ENCODE measurements at places on chromosomes 5 and 9.

- no peak for DNase-seq
Observed at GRCh38 chr9:2299156-2299842, 284.2 kb downstream of the SMARCA2 start.

- DNase-seq: no peak
Observed at GRCh38 chr5:81787474-81788242, 36.8 kb upstream of the SSBP2 start.

DNA sequence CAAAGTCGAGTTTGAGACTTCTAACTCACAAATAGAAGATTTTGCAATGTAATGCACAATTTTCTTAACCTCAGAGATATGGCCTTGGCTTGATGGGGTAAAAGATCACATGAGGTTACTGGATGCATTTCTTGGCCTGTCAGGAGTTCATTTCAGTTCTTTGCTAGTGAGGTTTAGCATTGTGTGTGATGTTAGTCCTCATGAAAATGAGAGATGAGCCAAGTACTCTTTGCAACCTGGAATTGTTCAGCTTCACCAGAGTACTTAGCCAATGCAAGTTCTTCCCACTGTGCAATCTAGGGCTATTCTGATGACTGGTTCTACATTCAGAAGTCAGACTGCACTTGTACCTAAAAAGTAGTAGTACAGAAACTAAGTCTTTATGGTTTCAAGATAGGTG, 24.9 kb downstream of the GNAQ start:
- no peak for DNase-seq

DNA sequence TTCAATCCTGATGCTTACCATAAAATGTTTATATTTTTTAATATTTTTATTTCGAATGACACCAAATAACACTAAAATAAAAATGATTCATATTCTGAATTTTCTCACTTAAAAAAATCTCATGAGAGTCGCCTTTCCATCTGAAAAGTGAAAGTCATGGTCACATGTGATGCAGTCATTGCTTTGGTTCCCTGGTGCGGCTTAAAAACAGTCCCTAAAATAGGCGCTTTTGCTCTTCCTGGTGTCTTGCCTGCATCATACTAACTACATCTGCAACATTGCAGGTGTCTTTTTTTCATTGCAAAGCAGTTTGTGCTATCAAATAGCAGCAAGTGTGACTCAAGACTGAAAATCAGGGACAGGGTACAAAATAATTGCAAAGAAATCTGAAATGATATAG, 185.2 kb upstream of the NREP start:
- no peak for DNase-seq

GRCh38 chr9:37801959-37802711, 1.5 kb downstream of the DCAF10 start:
- no peak for DNase-seq

GRCh38 chr9:17017931-17018491, 116.8 kb upstream of the CNTLN start:
- no peak for DNase-seq

All from bone marrow (tissue), 2 donors.